ENCODE measurements at places on chromosomes 5 and 9.

- DNase-seq, result no peak
These were observed 100.0 kb upstream of the CCDC152 start for GRCh38 chr5:42656651-42657015.

DNA sequence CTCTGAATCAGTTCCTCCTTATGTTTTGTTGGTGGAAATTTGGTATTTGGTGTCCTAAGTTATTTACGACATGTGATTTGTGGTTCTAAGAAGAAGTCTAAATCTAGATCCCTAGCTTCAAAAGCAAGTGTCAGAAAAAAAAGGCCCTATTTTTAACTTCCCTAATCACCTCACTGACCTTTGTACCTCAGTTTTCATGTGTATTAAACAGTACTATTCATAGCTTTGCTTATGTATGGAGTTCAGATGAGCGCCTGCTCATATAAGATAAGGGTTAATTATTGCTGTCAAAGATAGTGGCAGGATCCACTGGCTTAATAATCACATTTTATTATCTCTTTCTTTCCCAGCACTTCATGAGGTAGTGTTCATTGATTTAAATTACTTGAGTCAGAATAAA lies 318.2 kb downstream of the PARP8 start:
- no peak for DNase-seq

GRCh38 chr5:171562822-171563221 lies 143.4 kb downstream of the FGF18 start:
- no peak for DNase-seq

DNA sequence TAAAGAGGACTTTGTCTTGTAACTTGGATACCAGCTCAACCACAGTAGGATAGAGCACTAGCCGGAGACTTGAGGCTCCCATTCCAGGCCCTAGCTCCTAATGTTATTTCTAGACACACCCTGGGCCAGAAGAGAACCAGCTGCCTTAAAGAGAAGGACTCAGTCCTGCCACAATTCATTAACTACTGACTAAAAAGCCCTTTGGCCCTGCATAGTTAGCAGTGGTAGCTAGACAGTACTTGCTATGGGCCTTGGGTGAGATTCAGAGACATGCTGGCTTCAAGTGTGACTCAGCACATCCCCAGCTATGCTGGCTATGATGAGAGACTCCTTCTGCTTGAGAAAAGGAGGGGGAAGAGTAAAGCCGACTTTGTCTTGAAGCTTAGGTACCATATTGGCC lies 47.3 kb downstream of the TMEM167A start:
- no peak for DNase-seq

GRCh38 chr5:4995014-4995413 lies 145.1 kb upstream of the ADAMTS16 start:
- DNase-seq, result no peak

GRCh38 chr5:132595624-132596023 lies 38.8 kb downstream of the RAD50 start:
- DNase-seq, result no peak

GRCh38 chr5:99314721-99315120 lies 385.9 kb upstream of the CHD1 start:
- DNase-seq, result no peak

DNA sequence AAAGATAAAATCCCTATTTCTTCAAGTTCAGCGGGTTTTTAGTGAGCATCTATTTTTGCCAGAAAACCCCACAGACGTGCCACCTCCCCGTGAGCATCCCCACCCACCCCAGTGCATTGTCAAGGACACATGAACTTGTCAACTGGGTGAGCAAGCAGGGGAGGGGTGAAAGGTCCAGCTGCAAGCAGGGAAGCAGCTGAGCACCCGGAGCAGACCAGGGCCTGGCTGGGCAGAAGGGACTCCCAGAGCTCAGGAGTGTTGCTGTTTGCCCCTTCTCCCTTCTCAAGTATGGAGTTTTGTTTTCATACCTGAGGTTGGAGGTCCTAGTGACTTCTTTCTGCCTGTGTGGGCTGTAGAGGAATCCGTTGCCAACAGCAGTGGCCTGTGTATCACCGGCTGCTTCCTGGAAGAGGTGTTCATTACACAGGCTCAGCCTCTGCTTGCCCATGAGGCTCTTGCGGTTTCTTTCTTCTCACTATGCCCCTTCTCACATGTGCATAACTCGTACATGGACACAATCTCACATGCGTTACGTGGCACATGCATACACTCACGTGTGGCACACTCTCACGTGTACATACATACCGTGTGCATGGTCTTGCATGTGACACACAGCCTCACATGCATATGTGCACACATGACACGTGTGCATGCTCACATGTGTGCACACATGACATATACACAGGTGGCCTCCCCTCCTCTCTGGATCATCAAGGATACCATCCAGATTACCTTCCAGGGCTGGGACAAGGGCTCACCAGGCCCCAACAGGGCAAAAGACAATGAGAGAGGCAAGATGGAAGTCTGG lies 126.7 kb downstream of the MVB12B start:
- no peak for DNase-seq

DNA sequence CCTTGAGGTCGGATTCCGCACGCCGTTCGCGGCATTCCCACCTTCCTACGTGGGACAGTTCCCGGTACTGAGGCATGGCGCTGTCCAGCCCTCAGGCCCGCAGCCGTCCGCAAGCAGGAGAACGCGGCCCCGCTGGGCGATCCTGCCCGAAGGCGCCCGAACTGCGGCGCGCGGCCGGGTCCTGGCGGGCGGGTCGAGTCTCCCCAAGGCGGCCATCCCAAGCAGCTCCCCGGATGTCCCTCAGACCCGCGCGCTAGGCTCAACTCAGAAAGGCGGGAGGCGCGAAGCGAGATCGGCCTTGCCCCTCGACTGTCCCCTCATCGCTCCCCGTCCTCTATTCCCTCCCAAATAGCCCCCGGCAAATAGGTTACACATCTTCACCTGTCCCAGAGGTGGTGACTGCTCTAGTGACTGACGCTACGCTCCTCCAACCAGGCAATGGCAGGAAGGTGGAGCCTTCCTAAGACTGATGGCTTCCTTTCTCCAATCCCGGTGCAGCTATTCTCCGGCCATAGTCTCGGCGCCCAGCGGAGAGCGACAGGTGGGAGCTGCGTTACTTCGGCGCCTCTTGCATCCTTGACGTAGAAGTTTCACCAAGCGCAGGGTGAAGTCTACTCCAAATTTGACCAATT lies 787 bp upstream of the ANKHD1 start:
- DNase-seq, result peak; percentile 63

GRCh38 chr5:137205231-137206027 lies 293.7 kb downstream of the SPOCK1 start:
- no peak for DNase-seq

GRCh38 chr5:83471405-83472212 lies at the start of gene VCAN:
VCAN (plus strand) TSS chr5:83471744; CDS start chr5:83483519, 11,775 bp downstream.
- no peak for DNase-seq

DNA sequence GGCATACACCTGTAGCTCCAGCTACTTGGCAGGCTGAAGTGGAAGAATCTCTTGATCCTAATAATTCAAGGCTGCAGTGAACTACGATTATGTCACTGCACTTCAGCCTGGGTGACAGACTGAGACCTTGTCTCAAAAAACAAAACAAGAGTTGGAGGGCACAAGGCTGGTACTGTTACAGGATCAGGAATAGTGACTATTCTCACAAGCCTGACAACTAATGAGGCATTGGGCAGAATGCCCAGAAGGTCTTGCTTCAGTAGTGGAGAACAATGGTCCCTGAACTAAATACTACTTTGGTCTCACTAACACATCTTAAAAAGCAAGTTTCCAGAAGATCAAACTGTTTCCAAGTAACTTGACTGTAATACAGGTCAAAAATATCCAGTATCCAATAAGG lies 182.9 kb upstream of the RFX3 start:
- no peak for DNase-seq

DNA sequence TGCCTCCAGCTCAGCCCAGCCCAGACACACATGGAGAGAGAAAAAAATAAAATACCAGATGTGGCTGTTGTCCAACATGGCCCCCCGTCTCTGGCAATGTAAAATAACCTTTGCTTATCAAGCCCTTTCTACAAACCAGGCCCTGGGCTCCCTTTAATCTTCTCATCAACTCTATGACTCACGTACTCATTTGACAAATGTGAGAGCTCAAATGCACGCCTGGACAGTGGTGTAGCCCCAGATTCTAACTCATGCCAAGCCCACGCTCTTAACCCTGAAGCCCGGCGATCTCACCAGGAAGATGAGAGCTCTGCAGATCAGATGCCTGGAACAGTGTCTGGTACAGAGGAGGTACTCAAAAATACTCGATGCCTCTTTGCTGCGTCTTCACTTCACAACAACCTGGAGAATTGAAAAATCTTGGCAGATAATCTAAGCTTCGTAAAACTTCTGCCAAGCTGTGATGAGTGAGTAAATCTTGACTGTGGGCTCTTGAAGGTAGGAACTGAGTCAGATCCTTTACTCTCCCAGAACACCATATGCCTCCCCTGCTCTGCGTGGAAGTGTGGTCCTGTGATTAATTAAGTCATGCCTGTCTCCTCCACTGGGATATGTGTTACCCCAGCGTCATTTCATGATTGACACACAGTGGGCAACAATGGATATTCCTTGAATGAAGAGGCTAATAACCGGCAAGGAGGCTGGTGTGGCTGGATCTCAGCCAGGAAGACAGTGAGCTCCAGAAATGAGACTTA lies 102.0 kb upstream of the FSTL4 start:
- no peak for DNase-seq

- no peak for DNase-seq
These were observed at the start of gene SPINK13 for GRCh38 chr5:148268566-148268965. SPINK13 (plus strand) TSS chr5:148268794; CDS start chr5:148270073, 1,279 bp downstream.

- no peak for DNase-seq
These were observed 92.1 kb upstream of the IER5L start for GRCh38 chr9:129270205-129270604.

- DNase-seq, result no peak
These were observed 31.1 kb upstream of the PPP3R2 start for GRCh38 chr9:101625876-101626275.

DNA sequence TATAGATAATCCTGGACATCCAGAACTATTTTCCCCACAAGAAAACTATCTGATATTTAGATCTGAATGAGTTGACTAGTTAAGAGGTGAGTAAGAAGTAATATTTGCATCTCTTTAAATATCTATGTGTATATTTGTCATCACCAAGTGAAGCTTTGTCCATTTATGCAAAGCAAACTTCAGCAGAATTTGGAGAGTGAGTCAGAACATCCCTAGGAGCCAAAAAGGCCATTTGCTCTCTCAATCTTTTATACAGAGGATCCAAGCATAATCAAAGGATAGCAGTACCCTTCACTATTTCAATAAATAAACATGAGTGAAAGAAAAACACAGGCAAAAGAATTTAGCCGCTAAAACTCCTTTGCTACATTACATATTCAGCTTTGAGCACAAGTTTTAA lies 454.4 kb downstream of the NR2F1-AS1 start:
- no peak for DNase-seq

- DNase-seq, result no peak
These were observed 196.8 kb downstream of the PRDM9 start for GRCh38 chr5:23703940-23704855.

- DNase-seq, result no peak
These were observed 96.4 kb upstream of the SPIN1 start for GRCh38 chr9:88291856-88292255.

DNA sequence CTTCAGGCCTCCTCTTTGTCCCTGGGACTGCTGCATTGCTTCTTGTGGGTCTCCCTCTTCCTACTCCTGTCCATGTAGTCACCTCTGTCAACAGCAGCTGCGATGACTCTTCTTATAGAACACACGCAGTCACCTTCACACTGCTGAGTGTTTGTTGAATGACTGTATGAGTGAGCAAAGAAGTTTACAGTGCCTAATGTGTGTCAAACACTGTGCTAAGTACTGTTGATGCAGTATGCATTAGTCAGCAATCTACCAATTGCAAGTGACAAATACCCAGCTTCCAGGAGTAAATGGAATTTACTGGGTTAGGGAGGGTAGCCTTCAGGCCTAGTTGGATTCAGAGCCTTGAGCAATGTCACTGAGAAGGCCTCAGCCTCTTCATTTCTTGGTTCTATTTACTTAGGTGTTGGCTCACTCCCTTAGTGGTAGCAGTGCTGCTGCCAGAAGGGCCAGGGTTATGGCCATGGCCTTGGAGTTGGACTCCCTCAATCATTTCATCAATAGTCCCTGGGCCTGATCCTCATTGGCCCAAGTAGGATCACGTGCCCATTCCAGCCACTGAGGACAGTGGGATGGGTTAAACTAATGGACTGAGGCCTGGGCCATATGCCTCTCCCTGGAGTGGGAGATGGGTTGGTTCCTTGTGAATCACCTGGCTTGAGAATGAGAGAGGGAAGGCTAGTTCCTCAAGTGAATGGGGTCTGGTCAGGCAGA lies 93.5 kb downstream of the RGS3 start:
- DNase-seq, result no peak

DNA sequence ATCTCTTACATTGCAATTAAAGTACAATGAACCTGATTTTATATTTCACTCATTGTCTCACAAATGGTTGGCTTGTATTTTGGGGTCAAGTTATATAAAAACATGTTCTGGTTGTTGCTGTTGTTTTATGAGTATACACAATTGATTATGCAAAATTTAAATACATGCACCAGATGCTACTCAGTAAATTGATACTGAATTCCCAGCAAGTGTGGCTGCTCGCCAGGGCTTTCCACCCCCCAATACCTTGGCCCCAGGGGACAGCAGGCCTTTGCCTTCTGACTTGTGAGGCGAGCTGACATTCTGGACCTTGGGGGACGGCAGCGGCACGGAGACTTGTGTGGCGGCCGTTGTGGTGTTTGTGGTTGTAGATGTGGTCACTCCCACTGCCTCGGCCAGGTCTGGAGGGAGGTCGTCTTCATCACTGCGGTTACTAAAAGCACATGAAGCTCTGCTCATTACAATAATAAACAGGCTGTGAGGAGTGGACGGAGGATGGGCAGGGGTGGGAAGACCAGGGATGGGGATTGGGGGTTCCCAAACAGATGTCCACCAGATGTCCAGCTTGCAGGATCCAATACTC lies 27.0 kb upstream of the FRRS1L start:
- DNase-seq, result no peak

DNA sequence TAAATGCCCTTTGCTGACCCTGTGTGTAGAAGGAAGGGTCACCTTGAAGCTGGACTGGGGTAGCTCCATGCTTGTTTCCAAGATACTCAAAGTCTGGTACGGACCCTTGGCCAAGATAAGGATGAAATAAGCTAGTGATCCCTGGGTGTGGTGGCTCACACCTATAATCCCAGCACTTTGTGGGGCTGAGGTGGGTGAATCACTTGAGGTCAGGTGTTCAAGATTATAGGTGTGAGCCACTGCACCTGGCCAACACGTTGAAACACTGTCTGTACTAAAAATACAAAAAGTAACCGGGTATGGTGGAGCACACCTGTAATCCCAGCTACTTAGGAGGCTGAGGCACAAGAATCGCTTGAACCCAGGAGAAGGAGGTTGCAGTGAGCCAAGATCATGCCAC lies 33.3 kb downstream of the ACOT12 start:
- no peak for DNase-seq

- no peak for DNase-seq
These were observed 34.4 kb downstream of the SHC3 start for GRCh38 chr9:89144238-89144637.

DNA sequence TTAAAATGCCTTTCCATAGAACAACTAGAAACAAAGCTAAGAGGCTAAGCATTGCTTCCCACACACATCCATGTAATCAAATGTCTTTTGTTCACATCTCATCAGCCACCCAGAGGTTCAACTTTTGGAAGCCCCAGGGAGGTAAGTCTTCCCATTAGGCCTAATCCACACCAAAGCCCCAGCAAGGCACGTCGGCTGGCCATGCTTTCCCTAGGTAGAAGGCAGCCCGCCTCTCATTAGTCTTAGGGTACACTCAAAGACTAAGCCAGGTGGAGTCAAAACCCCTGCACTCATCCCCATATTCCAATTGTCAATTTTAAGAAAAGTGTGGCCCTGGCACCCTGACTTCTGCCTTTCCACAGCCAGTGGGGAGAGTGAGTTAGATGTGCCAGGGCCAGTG lies 87.9 kb downstream of the ATPSCKMT start:
- no peak for DNase-seq

- DNase-seq, result no peak
These were observed 24.2 kb upstream of the TMEM171 start for GRCh38 chr5:73096239-73096575.
